Left forelimb (tissue), 1 donor: ENCODE measurements at places on chromosomes 2 and 18.

- no peak for DNase-seq
Measured at GRCh38 chr2:150125708-150126107, 361.8 kb downstream of the RND3 start.

GRCh38 chr2:207423886-207424285 lies 105.9 kb upstream of the CREB1 start:
- no peak for DNase-seq

GRCh38 chr2:215314896-215315295 lies 3.0 kb downstream of the ATIC start:
- no peak for DNase-seq

DNA sequence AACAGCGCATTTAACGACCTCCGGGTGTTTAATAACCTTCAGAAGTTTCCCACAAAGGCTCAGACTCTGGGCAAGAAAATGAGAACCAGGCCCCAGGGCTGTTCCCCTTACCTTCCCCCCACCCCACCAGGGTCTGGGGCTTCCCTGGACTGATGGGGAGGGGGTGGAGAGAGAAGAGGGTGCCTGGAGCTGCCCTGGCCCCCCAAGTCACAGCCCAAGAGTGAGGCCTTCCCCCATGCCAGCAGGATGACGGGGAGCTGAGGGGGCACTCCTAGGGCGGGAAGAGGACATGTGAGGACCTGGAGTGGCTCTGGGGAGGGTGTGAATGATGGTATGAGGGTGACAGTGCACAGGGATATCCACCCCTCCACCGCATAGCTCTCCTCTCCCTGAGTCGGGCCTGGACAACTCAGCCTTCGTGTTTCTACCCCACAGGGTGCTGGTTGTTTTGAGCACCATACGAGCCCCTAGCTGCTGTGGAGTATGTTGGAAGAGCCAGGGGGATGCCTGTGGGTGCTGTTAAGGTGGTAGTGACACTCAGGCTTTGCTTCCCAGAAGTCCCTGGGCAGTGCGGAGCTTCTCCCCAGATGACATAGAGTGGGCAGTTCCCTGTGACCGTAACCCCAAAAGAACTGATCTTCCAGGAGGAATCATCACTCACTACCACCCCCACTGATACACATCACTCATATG lies 3.9 kb downstream of the PKDCC start:
- DNase-seq = peak; percentile 51

GRCh38 chr2:139814458-139814857 lies 1034.3 kb upstream of the NXPH2 start:
- no peak for DNase-seq

DNA sequence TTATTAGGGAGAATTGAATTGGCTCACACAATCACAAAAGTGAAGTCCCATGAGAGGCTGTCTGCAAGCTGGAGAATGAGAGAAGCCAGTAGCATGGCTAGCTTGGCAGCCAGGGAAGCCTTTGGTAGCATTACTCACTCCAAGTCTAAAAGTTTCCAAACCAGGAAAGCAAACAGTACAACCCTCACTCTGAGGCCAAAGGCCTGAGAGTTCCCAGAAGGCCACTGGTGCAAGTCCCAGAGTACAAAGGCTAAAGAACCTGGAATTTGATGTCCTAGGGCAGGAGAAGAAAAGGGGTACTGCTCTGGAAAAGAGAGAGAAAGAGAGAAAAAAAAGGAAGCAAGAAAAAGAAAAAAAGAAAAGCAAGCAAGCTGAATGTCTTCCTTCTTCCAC lies 318.2 kb downstream of the RND3 start:
- DNase-seq = no peak

GRCh38 chr2:134715932-134716643 lies 2.7 kb downstream of the TMEM163 start:
- no peak for DNase-seq

DNA sequence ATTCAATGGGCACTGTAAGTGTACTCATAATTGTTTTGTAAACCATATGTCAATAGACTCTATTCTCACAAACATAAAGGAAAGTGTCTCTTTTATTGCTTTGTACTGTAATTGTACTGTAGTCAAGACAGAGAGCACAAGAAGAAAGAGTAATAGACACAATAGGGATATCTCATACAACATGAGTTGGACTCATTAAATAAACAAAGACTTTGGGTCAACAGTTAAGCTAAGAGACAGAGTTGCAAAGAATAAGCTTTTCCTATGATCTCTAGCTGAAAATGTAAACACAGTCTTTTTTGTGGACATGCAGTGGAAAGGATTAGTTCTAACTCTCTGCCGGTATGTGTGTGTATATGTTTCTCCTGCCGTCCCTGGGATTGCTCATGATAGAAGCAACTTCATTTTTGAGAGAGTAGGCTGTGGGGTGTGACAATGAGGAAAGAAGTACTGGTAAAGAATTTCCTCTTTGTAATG lies 13.9 kb upstream of the KYNU start:
- DNase-seq = no peak

GRCh38 chr2:148604927-148605326 lies 39.6 kb upstream of the EPC2 start:
- DNase-seq = no peak

GRCh38 chr18:45171679-45172191 lies 443.5 kb upstream of the SLC14A2 start:
- DNase-seq = no peak

DNA sequence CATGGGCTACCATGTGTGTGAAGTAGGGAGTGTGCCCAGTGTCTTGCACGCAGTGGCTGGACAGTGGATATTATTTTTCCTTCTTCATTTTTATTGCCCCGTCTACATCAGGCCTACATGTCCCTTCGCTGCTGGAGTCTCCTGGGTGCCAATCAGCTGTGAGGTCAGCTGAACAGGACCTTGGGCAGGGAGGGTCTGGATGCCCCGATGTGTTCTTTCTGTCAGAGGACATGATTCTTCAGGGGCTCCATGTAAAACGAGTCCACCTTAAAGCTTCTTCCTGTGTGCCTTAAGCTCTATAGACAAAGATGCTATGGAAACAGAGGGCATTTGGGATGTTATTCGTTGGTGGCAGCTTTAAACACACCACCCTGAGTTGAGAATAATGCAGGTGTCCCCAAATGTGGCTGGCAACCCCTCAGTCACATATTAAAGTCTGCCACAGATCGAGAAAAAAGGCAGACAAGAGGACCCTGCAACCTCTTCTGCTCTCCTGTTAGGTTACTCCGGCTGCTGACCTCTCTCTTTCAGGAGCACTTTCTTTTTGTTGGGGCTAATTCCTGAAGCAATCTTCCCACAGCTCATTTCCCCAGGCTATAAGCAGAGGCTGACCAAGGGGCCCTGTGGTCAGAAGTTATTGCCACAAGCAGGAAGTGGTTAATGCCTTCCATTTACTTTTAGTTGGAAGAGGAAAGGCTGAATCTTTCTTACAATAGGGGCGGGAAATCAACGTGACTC lies 20.0 kb downstream of the GREB1 start:
- peak; percentile 41 for DNase-seq

GRCh38 chr2:80059447-80059846 lies 245.1 kb downstream of the LRRTM1 start:
- no peak for DNase-seq

DNA sequence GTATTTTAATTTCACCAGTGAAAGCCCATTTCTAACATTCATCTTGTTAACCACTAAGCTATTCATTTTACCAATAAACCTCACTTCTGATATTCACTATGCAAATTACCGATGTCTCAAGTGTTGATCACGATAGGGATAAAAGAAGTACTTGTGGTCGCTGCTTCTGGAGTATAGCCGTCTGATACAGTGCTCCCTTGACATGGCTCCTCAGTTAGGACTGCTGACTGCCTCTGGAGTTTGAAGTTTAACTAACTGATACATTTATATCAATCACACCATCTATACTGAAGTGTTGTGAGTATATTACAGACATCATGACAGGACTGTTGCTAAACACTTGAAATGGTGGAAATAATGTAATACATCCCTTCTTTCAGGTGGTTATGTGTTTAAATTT lies 95.6 kb downstream of the EHBP1 start:
- DNase-seq = no peak

- DNase-seq = no peak
Measured at GRCh38 chr18:12334366-12334808, 26.3 kb downstream of the TUBB6 start.

- DNase-seq = no peak
Measured at GRCh38 chr2:65043001-65043400, 13.2 kb upstream of the CEP68 start.

DNA sequence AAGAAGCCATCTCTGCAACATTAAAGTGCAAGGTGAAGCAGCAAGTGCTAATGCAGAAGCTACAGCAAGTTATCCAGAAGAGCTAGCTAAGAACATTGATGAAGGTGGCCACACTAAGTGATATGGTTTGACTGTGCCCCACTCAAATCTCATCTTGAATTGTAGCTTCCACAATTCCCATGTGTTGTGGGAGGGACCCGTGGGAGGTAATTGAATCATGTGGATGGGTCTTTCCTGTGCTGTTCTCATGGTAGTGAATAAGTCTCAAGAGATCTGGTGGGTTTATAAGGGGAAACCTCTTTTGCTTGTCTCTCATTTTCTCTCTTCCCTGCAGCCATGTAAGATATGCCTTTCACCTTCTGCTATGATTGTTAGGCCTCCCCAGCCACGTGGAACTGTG lies 11.4 kb downstream of the RDH14 start:
- DNase-seq = no peak

DNA sequence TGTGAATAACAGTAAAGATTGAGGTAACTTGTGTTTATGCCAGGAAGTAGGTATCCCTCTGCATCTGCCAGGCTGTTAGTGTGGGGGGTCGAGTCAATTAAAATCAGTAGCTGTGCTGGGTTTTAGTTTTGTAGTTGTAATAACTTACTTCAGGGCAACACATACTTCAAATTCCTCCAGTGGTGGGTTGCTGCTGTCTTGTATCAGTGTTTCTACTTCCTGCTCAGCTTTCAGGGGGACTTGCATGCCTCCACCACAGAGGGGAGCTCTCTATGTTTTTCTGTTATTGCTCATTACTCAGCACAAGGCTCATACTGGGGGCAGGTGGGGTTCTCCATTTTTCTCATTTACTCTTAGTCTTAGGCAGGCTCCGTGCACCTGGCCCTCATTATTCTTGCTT lies 136.8 kb downstream of the CAPN13 start:
- DNase-seq = no peak

DNA sequence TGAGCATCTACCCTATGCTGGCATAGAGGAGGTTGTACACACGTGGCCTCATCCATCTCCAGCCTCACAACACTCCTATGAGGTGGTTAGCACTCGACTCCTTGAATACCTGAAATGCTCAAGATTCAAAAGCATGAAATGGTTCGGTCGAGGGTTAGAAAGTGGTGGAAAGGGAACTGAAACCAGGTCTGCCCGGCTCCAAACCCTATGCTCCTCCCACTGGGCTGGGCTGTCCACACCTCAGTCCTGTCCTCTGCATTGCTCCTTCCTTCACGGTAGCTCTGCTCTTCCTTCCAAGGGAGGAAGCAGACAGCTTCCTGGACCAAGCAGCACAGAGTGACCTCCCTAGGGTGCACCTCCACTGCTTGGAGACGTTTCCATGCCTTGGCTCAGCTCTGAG lies 565.2 kb upstream of the ID2 start:
- DNase-seq = no peak

DNA sequence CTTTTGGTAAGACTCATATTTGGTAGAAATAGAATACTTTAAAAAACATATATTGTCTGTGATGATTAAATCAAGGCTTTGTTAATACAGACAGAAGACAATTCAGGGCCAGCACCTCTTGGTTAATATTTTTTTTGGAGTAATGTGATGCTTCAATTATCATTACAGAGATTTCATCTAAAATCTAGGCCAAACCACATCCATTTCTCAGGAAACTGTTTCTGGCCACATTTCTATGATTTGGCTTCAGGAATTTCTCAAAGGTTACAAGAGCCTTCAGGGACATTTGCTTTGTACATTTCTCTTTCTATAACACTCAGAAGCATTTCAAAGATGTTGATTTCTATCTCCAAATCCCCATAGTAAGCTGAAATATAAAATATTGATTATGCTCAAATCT lies 614.9 kb downstream of the LRP1B start:
- no peak for DNase-seq

DNA sequence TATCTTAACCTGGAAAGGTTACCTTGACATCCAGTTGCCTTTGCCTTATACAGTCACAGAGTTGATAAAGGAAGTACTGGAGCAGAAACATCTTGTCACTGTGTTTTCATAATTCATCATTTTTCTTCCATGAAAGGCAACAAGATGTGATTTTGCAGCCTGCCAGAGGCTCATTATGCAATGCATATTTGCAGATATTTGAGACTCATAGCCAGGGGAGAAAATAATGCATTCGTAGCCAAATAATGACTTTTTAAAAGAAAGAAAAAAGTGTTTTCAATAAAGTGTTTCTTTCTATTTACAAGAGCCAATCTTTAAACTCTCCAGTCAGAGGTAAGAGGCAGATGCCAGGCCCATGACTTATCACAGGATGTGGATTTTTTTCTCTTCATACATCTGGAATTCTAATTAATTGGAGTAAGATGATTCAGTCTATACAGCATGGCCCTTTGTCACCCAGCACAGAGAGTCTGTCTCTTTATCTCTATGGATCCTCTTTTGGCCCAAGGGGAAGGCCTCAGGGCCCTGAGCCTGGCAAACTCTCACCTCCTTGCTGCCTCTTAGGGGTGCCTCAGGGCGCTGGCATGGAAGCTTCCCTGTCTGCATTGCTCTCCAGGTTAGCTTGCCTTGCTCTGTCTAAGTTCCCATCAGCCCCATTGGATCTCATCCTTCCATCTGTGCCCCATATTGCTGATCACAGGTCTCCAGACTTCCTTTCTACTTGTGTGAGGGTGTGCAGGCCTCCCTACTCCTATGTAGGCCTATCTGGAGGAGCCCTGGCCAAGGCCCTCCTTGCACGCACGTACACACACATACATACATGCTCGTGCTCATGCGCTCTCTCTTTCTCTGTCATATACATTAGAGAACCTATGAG lies 247.7 kb downstream of the TPGS2 start:
- DNase-seq = no peak

DNA sequence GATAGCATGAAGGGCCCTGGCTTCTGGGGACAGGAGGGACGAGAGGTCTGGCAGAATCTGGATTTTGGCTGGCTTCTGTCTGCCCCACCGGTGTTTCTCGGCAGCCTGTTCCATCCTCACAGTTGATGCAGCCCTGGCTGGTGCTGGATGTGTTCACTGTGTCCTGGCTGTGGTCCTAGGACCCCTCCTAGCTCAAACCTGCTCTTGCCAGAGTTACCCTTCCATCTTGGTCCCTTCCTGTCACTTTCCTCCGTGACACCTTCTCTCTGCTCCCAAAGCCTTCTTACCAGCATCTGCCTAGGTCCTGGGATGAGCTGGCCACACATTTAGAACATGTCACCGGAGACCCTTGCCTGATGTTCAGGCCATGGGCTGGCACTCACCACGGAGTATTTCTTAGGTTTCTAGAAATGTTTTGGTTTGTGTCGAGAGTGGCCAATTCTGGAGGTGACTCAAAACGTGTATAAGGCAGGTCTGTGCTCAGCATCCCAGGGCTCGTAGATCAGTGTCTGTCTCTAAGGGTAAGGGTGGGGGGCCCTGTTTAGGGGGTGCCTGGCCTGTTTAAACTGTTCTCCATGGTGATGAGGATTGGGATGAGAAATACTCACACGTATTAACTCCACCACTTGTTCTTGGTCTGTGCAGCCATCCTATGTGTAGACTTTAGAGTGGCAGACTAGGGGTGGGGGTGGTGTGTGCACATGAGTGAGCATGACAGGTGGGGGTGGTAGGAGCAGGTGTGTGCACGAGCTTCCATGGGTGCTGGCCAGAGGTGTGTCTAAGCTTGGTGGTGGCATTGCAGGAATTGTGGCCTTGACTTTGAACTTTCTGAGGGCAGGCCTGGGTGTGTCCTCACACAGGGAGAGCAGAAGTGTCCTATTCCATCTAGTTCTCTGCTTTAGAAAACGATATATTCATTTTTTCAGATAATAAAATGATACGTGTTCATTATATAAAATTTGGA lies 162.7 kb downstream of the DYSF start:
- peak; percentile 62 for DNase-seq
